ENCODE measurements at places on chromosomes 2 and 18.

- no peak for DNase-seq
Observed at GRCh38 chr2:231475965-231476364, 11.7 kb upstream of the NCL start.

- no peak for DNase-seq
Observed at GRCh38 chr2:158025255-158025996, 76.2 kb upstream of the UPP2 start.

GRCh38 chr18:11502368-11502767, 107.0 kb upstream of the SLC35G4 start:
- DNase-seq: no peak

GRCh38 chr18:25062720-25063119, 289.2 kb downstream of the ZNF521 start:
- DNase-seq: no peak

DNA sequence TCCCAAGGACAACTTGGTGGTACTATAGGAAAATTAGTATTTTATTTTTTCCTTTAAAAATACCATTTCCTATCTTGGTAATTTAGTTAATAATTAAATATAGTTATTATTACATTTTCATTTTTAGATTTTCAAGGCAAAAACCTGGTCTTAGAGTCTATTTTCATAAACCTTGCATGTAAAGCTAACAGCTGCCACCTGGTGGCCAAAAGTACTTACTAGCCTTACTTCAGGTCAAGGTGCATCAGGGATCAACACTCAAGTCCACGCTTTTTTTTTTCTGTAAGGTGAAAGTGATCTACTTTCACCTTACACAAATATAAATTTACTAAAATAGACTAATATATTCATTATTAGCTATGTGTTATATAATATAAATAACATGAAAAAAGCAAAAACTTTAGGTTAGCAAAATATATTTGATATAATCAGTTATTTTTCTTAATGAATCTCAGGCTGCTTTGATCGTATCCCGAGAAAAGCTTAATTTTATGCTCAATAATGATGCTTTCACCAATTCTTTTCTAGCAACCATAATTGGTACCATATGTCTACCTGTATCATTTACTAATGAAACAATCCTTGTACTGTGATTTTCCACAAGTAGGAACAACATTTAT, 62.5 kb downstream of the RELCH start:
- DNase-seq: peak; percentile 38

- no peak for DNase-seq
Observed at GRCh38 chr18:31513189-31513935, 15.4 kb downstream of the DSG2 start.

GRCh38 chr2:15058721-15059157, 426.2 kb downstream of the LRATD1 start:
- DNase-seq: no peak

GRCh38 chr18:65631766-65632165, 119.0 kb upstream of the CDH7 start:
- DNase-seq: no peak

DNA sequence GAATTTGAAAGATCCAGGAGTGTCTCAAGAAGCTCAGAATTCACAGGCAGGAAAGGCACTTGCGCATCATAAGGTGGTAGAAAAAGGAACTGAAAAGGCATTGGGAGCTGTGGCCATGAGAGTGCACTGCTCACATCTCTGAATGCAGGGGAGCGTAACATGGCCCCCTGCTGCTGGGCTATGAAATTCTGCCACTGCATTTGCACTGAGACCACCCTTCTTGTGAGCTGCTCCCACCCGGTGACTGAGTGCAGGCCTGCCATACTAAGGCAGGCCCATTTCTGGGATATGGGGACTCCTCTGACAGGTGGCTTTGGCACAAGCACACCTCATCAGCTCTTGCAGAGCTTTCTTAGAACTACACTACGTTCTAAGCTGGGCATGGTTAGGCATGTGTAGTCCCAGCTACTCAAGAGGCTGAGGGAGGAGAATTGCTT, 25.3 kb upstream of the STARD7 start:
- no peak for DNase-seq

- no peak for DNase-seq
Observed at GRCh38 chr2:47297767-47298425, 105.1 kb upstream of the MSH2 start.

DNA sequence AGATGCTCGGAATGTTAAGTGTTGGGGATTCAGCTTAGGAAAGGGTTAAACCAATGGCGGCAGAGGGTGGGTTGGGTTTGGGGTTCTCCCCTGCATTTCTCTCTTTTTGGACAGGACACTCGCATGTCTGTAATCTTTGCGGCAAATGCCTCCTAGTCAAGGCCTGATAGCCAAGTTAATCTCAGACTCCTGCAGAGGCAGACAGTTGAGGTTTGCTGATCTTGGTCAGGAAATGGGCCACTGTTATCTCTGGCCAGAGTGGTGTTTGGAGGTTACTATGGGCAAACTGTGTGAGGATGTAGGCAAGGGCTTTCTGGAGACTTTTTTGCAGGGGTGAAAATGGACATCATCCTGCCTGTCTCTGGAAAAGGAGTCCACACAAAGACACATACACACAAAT, 188.8 kb downstream of the SETBP1 start:
- DNase-seq: no peak

GRCh38 chr2:235270956-235271355, 222.9 kb upstream of the AGAP1 start:
- no peak for DNase-seq

GRCh38 chr2:218961651-218962570, 2.4 kb downstream of the CDK5R2 start:
- no peak for DNase-seq

DNA sequence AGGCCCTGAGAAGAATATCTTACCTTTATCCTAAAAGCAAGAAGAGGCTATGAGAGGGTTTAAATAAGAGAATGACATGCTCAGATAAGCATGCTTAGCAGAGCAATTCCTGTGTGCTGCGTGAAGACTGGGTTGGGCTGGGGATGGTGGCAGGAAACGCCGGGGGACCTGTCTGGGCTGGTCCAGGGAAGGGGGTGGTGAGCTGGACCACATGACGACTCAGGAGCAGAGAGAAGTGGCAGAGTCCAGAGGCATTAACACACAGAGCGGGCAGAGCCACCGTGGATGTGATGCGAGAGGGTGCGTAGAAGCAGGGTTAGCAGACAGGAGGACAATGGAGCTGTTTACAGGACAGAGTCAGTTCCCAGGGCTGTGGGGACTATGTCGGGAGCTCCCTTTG, 84.5 kb downstream of the ZBTB7C start:
- DNase-seq: no peak

GRCh38 chr18:35192415-35192814, 48.4 kb upstream of the ZNF397 start:
- no peak for DNase-seq

GRCh38 chr18:28095041-28095440, 81.9 kb downstream of the CDH2 start:
- DNase-seq: no peak

- DNase-seq: no peak
Observed at GRCh38 chr2:14297340-14297739, 335.2 kb upstream of the LRATD1 start.

DNA sequence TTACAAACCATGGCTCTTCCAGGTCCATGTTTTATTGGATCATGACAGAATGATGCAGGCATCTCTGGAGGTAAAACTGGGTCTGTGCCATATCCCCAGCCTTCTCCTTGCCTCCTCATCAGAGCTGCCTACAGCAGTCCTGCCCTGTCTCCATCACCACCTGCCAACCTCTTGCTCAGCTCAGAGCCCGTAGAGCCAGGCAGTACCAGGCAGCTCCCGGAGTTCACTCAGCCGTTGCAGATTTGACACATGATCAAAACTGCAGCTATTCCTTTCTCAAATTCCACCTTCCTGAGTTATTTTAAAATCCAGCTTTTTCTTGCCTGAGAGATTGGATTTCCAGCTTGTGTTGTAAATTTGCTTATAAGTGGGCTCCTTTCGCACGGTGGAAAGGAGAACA, 218.2 kb upstream of the CELF4 start:
- DNase-seq: no peak

- DNase-seq: no peak
Observed at GRCh38 chr2:127864877-127865276, 6.9 kb upstream of the POLR2D start.

GRCh38 chr2:239662413-239663120, 261.7 kb upstream of the HDAC4 start:
- no peak for DNase-seq

GRCh38 chr2:168354499-168354898, 101.6 kb upstream of the CERS6 start:
- no peak for DNase-seq

DNA sequence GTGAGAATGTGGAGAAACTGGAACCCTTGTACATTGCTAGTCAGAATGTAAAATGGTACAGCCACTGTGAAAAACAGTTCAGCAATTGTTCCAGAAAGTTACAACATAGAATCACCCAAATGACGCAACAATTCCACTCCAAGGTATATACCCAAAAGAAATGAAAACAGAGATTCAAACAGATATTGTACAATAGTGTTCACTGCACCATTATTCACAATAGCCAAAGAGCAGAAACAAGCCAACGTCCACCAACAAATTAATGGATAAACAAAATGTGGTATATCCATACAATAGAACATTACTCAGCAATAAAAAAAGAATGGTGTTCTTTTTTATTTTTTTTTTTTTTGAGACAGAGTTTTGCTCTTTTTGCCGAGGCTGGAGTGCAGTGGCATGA, 10.9 kb downstream of the CLASP1 start:
- no peak for DNase-seq

DNA sequence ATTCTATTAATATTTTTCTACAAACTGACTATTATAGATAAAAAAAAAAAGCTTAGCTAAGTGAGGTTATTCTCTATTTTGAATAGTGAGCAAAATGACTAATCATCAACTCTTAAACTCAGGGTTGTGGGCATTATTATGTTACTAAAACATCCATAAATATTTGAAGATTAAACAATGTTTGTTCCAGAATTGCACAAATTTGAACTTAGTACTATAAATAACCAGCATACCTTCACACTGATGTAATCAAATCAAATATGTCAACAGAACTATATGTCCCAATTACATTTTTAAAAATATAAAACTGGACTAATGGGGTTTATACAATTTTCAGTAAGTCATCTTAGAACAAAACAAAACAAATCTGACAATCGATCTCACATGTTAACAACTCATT, 800.9 kb downstream of the LRP1B start:
- DNase-seq: no peak

- no peak for DNase-seq
Observed at GRCh38 chr18:50602466-50602865, 42.6 kb downstream of the MAPK4 start.

GRCh38 chr2:131577812-131578211, 50.1 kb downstream of the CCDC74A start:
- no peak for DNase-seq

DNA sequence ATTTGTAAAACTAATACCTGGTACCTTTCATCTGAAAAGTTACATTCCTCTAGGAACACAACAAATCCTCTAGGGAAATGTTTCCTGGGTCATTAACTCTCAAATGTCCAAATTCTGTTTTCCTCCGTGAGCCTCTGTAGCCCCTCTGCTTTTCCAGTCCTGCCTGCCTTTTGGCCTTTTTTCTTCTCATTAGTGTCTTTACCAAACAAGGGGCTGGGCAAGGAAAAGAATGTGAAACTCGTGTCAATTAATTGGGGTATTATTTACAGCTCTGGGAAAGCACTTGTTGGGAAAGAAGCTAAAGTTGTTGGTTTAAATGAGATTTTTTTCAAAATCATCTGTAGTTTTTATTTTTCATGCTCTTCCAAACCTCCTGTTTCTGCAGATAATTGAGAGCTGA, 198.1 kb upstream of the NRP2 start:
- DNase-seq: no peak

DNA sequence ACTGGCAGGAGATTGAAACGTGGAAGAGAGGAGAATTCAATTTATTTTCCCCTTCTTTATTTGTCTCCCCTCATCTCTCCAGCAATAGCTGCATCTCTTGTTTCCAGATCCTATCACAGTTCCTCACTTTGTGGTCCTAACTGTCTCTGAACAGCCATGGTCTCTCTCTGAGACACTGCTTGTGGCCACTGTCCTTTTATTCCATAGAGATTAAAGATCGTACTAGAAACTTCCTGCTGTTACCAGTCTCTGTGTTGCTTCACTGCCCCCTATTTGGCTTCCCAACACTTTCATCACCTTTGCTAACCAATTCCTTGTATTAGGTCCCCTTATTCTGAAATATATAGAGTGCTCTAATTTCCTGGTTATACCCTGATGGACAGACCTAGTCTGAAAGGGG, 48.9 kb upstream of the CAVIN2 start:
- DNase-seq: no peak

GRCh38 chr2:211157856-211158463, 601.6 kb downstream of the CPS1 start:
- DNase-seq: peak; percentile 50

DNA sequence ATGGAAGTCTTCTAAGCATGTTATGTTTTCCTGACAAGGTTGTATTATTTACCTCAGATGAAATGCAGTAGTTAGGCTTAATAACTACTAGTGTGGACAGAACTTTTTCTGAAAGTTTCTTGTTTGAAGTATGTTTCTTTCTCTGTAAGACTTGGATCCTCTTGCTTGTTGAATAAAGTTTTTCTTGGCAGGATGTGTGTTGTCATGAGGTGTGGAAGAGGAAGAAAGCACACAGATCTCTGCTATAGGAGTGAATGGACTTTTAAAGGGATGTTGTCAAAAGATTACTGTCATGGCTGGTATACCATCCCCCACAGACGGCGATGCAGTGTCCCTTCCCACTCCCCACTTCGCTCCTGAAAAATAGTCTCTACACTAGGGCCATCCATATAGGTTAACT, 2.6 kb downstream of the CAB39 start:
- no peak for DNase-seq

- no peak for DNase-seq
Observed at GRCh38 chr2:237043866-237044265, 41.8 kb upstream of the COPS8 start.

DNA sequence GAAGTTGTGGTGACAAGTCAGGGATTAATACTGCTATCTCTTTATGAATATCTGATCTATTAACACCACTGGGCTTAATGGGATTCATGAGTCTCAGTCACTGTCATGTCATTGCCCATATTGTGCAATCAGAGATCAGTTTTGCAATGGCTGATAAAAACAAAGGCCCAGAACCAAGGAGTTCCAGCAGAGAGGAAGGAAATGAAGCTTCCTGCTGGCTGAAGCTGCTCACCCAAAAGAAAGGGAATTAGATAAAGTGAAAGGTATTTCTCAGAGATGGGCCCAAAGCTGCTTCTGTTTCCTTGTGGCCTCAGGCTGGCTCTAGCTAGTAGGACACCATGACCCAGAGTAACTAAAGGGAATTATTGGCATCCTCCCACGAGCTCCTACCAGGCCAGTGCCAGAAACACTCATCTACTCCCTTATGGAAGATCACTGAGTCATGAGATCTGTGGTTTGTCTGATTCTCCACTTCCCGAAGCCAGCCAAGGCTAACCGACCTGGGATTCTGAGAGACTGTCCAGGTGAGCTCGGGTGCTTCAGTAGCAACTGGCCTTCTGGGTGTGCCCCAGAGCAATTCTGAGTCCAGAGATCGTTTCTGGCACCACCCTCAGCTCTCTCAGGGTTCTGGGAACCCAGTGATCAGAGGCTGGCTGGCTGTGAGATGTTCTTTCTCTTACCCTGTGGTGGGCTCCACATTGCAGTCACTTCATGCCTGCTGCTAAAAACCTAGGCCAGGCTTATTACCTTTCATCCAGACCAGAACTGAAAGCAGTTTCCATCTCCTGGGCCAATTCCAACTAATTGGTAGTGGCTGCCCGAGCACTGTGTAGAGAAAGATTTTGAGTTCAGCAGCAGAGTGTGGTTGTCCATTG, 129.5 kb upstream of the PELI1 start:
- no peak for DNase-seq

GRCh38 chr18:9876867-9877654, 8.7 kb upstream of the TXNDC2 start:
- DNase-seq: no peak
